ENCODE measurements at places on chromosomes 1 and 21.

- DNase-seq: peak; percentile 60
These were observed at the start of gene NFIA for GRCh38 chr1:61082311-61083012. TSS of gene NFIA (plus strand) at chr1:61082561.

DNA sequence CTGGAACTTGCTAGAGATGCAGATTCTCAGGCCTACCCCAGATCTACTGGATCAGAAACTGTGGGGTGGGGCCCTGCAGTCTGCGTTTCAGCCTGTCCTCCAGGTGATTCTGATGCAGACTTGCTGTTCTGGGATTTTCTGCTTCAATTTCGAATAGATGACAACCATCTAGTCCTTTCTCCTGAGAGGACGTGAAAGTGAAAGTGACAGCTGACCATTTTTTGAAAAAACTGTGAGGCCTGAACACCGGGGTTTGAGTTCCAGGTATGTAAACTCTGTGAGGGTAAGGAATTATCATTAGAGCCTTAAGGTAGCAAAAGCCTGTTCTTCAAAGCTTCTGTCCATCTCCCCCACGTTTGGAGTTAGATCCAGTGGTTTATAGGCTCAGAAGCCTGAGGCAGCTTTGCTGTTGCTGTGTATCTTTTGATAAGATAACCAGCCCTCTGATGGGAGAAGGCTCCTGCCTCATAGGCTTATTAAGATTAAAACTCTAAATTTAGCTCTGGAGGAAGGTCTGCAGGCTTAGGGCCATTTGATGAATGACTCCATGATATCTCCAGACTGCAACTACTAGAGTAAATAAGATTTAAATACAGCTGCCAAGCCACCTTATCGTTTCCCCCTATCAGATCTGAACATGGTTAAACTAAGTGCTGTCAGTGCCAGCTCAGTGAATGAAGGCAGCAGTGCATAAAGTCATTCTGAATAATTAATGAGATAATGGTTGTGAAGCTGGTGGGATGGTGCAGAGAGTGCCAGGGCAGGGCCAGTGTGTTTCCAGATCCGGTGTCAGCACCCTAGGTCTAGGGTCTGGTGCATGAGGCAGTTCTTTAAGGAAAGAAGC lies 335.2 kb downstream of the HHAT start:
- DNase-seq: no peak

GRCh38 chr21:29626801-29627470 lies 312.9 kb downstream of the GRIK1 start:
- DNase-seq: no peak

GRCh38 chr1:210236386-210236839 lies 3.8 kb downstream of the SERTAD4 start:
- DNase-seq: no peak

- DNase-seq: no peak
These were observed 198.2 kb downstream of the CENPF start for GRCh38 chr1:214801191-214801590.

GRCh38 chr1:109977657-109978378 lies 6.7 kb upstream of the AHCYL1 start:
- DNase-seq: no peak

- no peak for DNase-seq
These were observed 80.3 kb upstream of the DPH5 start for GRCh38 chr1:101105877-101106276.

DNA sequence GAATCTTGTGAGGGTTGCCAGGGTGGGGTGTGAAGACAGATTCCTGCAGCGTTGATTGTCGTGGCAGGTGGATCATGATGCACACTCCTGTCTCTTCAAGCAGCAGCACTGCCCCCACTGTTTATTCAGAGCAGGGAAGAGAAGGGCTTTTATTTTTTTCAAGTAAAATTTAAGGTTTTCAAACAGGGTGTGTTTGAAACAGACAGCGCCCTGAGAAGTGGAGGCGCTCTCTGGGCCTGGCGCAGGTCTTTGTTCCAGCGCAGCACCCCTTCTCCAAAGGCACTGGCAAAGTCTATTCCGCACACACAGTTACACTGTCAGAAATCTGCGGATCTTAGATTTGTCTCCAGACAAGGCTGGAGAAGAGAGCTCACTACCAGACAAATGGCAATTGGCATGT lies 7.0 kb downstream of the C1orf53 start:
- DNase-seq: no peak

Measured in KBM-7 (cell line).